ENCODE measurements at places on chromosomes 3 and 15.

DNA sequence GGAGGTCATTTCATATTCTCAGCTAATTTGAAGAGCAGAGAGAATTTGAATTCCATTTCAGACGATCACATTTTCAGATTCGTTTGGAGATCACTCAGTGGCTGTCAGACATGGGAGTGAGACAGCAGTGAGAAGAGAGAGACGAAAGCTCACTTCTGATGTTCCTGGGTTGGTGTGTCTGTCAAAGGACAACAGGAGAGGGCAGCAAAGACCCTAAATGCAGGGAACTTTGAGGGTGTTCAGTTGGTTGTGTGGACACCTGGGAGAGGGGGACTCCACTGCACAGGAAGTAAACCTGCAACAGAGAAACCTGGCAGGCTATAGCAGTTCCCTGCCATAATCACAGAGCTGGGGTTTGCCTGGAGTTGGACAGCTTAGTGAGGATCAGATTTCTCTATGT lies 675.1 kb downstream of the SQOR start:
- DNase-seq = no peak

GRCh38 chr3:14297305-14297704 lies 105.1 kb upstream of the SLC6A6 start:
- no peak for DNase-seq

DNA sequence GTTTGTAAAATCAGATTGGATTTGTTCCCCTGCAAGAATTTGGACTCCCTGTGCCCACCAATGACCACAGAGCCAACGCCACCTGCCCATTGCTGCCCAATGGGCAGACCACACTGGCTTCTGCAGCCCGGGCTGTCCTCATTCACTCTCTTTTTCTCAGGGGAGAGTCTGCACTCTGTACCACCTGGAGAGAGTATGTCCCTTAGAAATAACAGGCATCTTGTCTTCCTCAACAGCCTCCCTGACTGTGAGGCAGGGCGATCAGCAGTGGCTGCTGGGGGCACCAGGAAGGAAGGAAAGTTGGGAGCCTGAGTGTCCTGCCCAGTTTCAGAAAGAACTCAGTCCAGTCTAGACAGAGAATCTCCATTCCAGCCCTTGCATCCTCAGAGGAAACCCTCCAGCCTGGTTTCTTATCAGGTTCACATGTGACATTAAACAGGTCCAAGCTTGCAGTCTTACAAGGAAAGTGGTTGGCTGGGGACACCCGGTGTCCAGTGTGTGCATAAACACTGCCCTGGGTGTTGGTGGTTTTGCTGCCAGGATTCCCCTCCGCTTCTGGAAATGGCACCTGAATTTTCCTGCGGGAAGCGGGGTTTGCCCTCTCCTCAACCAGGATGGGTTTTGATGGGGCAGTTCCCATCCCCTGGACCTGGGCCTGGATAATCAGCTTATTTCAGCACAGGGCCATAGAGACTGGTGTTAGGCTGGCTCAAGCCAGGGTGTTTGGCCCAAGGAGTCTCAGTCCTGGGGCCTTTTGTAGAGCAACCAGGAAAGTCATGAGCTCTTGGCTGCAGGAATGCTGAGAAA lies 37.2 kb downstream of the SSUH2 start:
- DNase-seq = peak; percentile 64

DNA sequence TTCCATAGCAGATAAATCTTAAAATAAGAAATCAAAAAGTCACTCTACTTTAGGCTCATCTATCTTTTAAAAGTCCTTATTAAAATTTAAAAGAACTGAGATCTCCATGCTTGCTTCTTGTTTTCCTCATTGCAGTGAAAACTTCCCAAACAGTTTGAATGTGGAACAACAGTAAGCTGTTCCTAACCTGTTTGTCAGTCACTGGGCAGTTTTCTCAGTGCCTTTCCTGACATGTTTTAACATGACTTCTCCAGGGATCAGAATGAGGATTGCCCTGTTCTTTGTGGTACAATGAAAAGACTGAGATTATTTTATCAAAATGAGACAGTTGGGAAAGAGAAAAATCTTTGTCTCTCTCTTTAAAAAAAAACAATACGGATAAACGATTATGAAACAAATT lies 774 bp downstream of the GPR87 start:
- DNase-seq = no peak

DNA sequence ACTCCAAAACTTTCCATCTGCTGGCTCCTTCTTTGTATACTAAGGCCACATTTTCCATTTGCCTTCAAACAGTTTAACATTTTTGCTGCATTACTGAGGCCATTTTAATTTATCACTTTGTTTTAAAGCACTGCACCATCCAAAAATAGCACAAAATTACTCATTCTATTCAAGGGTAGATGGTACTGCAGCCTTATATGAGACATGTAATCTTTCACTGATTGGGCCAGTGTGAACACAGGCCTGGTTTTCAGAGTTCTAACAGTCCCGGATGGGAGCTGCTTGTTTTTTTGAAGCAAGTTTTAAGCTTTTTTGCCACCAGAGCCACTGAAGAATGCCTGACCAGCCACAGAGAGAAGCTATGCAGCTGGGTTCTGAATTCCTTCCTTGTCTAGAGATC lies 172.3 kb upstream of the TSC22D2 start:
- no peak for DNase-seq

DNA sequence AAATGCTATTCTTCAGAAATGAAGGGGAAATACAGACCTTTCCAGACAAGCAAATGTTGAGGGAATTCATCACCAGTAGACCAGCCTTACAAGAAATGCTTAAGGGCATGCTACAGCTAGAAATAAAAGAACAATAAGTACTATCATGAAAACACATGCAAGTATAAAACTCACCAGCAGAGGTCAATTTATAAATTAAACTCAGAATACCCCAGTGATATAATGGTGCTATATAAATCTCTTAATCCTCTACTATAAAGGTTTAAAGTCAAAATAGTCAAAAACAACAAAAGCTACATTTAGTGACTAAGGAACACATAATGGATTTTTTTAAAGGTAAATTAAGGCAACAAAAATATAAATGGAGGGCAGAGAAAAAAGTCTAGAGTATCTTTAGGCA lies 142.5 kb downstream of the CPNE4 start:
- DNase-seq = no peak

DNA sequence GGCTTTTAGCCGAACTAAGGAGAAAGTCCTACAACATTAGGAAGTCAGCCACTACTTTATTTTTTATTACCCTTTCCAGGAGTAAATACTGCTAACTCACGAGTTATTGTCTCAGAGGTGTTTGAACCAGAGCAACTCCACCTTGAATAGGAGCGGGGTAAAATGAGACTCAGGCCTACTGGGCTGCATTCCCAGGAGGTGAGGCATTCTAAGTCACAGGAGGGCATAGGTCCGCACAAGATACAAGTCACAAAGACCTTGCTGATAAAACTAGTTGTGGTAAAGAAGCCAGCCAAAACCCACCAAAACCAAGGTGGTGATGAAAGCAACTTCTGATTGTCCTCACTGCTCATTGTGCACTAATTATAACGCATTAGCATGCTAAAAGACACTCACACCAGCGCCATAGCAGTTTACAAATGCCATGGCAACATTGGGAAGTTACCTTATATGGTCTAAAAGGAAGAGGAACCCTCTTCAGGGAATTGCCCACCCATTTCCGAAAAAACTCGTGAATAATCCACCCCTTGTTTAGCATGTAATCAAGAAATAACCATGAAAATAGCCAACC lies 555.9 kb downstream of the IGSF11 start:
- DNase-seq = no peak

GRCh38 chr15:48800811-48801455 lies 9.9 kb downstream of the CEP152 start:
- DNase-seq = peak; percentile 27

GRCh38 chr3:64354221-64354620 lies 129.0 kb upstream of the PRICKLE2 start:
- DNase-seq = no peak

- DNase-seq = no peak
Measured at GRCh38 chr3:141945726-141946485, 69.5 kb downstream of the ATP1B3 start.

GRCh38 chr3:11568503-11569155 lies 75.1 kb downstream of the VGLL4 start:
- DNase-seq = no peak

GRCh38 chr15:49887659-49888322 lies 231.2 kb downstream of the ATP8B4 start:
- no peak for DNase-seq

DNA sequence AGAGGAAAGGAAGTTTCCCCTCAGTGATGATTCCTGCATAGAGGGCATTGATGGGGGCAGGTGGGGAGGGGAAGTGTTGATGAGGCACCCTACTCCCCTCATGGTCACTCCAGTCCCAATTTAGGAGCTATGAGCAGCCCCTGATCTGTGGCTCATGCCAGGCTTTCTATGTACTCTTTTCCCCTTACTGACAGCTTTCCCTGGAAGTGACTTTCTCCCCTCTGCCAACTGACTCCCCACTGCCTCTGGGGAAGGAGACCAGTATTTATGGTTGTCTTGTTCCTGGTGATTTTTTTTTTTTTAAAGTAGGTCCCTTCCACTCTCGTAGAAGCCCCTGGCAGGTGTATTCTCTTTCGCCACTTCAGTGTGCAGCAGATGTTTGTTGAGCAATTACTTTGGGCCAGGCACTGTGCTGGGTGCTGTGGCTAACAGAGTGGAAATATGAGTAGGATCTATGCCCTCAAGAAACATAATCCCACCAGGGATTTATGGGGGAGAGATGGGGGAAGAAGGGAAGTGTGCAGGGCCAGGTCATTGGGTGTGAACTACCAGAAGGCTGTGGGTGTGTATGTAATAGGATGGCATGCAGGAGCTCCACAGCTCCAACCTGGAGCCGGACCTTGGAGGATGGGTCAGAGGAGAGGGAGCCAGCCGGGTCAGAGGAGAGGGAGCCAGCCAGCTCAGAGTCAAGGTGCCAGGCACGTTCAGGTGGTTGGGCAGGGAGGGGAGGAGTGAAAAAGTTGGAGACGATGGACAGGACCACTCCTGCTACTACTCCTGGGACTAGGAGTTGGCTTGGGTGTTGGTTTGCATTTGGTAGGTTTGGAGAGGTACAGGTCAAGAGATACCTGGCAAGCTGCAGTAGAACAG lies 3.5 kb downstream of the SMAD6 start:
- DNase-seq = no peak

- DNase-seq = no peak
Measured at GRCh38 chr15:42274702-42274989, 1.4 kb upstream of the TMEM87A start.

DNA sequence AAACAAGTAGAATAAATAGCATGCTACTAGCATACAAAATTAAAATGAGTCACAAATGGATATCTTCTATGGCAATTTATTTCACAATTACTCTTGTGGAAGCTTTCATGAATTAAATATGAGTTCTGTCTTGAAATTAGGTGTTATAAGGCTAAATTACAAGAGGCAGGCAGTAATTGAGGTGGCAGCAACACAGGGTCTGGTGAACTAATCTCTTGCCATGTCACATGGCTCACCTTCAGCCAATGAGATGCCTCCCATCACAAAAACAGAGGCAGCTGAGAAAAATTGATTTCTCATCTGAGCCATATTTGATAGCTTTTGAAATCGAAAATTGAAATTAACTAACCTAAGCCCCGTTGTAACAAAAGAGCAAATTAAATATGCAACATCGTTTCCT lies 268.8 kb downstream of the NR2F2 start:
- no peak for DNase-seq

GRCh38 chr3:129417326-129417725 lies 11.1 kb downstream of the EFCAB12 start:
- DNase-seq = no peak

DNA sequence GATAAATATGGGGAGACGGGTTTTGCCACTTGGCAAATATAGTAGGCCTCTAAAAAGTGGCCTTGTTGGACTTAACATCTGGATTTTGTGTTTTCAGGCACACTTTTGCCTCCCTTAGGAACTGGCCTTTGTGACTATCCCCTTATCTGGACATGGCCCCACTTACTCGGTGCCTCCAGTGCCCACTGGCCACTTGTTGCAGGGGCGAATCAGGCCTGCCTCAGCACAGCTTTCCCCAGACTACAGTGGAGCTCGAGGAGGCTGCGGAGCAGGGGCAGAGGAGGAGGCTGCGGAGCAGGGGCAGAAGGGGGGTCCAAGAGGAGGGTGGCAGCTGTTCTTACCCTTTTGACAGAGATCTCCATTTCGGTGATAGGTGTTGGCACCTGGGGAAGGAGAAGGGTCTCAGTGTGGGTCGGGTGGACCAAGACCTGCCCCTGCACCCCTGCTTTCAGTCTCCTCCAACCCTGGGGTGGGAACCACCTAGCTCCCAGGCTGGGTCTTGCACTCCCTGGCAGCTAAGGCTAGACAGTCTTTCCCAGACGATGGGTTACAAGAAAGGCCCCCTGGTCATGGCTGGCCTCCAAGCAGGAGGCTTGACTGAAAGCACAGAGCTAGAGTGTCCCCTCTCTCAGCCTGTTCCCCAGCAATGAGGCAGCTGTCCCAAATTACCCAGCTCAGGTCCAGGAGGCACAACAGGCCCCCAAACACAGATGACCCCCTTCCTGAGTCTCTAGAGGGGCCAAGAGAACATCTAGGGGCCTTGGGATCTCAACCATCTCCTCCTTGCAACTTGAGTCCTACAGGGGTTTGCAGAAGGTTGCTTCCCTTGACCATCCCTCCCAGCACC lies 6.1 kb downstream of the SEMA3G start:
- DNase-seq = no peak

GRCh38 chr3:186108106-186108940 lies 566 bp downstream of the ETV5 start:
- DNase-seq = no peak

DNA sequence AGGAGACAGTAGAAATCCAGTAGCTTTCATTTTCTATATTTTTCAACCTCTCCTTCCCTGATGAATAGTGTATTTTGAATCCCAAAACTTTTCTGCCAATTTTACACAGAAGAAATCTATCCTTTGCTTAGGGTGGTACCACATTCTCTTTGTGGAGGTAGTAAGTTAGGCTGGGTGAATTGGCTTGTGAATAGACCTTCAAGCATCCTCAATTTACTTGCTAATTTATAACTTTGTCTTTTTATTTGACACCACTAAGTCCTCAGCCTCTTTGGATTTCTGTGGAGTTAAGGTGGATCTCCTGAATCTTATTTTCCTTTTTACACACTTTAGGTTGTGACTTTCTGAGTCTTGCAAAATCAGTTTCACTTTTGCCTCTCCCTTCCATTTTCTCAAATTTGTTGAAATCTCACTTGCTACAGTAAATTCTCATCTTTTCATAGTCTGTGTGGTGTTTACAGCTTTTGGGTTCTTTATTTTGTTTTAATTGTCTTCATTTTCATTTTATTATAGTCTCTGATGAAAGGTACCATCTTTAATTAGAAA lies 5.7 kb upstream of the PLSCR1 start:
- no peak for DNase-seq

DNA sequence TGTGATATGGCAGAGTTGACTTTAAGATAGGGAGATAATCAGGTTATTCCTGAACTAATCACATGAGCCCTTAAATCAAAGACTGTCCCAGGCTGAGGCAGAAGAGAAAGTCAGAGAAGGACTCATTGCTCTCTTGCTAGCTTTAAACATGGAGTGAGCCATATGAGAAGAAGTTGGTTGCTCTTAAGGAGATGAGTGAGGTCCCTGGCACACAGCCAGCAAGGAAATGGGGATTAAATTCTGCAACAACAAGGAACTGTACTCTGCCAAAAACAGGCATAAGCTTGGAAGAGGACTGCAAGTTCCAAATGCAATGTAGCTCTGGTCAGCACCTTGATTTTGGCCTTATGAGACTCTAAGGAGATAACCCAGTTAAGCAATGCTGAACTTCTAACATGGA lies 457.0 kb downstream of the PLOD2 start:
- DNase-seq = peak; percentile 17

- DNase-seq = no peak
Measured at GRCh38 chr3:133115176-133115575, 77.0 kb downstream of the TMEM108 start.
